ENCODE measurements at places on chromosomes 11 and 22. TPM values are rescaled to one million over a fixed set of nuclear protein-coding genes. Genes with fewer than 3 reads are reported as not detected.

DNA sequence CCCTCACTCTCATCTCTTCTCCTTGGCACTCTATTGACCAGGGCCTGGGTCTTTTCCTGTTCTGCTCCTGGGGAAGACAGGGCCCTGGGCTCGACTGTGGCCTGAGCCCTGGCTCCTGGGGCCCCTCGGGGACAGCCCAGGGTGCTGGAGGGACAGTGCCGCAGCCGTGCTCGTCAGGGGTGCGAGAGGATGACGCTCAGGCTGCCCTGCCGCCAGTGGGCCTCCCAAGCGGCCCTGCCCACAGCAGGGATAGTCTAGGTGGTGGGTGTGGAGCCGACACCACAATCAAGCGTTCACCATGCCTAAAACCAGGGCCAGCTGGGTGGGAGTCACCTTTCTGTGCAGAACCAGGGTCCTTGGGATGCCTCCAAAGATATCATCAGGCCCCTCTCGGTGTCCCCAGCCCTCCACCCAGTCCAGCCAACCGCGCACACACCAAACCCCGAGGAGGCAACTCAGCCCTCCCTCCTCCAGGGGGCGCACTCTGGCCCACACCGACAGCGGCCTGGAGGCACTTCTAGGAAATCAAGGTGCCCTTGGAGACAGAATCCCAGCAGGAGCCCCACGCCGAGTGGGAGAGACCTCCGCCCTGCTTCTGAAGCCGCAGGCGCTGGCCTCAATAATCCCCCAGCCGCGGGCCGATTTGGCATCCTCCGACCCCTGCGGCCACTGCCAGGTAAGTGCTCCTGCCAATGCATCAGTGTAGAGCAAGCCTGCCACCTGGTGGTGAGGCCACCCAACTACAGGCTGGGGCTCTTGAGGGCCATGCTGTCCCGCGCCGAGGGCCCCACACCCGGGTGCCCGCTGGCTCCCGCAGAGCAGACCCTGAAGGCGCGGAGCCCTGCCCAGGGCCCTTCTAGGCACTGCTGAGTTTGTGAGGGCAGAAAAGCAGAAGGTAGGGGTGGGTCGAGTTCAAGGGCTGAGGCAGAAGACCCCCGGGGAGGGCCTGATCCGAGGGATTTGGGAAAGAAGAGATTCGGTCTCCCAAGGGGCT lies 496.4 kb downstream of the BUD13 start:
- peak; percentile 62 for DNase-seq

DNA sequence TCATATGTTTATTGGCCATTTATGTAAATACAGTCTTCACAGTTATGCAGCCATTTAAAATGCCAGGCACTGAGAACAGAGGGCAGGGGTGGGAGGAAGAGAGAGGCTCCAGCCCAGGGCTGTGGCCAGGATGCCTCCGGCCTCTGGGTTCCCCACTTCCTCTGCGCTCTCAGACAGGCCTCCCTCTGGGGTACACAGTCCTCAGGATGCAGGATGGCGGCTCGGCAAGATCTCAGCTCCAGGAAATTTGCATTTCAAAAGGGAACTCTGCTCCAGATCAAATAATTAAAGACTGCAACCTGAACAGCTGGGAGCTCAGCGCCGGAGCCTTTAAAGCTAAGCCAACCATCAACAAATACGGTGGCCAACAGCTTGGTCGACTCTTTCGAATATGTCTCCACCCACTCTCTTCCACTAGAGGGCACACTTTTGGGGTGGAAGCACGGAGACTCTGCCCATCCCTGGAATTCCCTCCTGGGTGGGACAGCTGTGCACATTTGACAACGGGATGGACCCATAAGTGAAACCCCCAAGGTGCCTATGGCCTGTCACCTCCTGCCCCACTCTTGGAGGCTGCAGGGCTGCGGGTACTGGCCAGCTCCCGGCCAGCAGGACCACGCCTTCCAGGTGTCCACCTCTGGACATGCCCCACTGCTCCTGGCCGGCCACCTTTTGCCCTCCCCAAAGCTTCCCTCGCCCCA lies 1044.7 kb downstream of the BRD1 start:
- DNase-seq, result no peak

GRCh38 chr11:122036018-122036417 lies 80.0 kb downstream of the BLID start:
- no peak for DNase-seq

GRCh38 chr11:9362393-9362863 lies 22.0 kb upstream of the IPO7 start:
- DNase-seq, result no peak

Gene ASCC2
- total RNA-seq, result 30.9 TPM

Gene SLC25A18
- not detected for total RNA-seq

DNA sequence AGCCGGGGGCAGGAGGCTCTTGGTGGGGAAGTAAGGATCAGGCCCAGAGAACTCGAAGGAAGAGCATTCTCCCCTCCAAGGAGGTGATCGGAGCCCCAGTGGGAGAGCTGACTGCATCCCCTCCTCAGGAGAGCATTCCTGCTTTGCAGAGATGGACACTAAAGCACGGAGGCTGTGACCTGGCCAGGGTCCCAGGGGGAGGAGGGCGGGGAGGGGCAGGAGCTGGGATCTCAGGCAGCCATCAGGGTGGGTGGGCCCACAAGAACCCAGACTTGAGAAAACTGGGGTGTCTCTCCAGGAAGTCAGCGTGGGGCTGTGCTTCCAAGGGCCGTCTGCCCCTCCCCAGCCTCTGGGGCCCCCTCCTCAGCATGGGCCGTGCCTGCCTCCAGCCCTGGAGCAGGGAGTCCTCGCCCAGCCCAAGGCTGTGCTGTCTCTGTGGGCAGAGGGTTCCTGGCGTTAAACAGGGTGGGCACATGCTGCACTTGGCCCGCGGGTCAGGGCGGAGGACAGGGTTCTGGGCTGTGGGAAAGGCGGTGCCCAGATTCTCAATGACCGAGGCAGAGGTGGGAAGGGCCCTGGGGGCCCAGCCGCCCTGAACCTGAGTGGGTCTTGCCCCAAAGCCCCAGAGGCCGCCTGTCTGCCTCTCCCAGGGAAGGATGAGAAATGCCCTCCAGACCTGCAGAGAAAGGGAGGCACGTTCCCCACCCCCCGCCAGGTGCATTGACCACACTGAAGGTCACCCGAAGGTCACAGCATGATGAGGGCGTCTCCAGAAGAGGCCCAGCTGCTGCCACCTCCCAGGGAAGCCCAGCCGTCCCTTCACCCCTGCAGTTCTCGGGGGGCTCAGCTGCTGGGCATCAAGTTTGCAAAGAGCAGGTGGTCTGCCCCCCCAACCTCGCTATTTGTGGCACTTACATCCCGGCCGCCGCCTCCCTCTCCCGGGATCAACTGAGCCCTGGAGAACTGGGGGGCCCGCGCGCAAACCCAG lies 643 bp downstream of the CEND1 start:
- DNase-seq, result no peak

DNA sequence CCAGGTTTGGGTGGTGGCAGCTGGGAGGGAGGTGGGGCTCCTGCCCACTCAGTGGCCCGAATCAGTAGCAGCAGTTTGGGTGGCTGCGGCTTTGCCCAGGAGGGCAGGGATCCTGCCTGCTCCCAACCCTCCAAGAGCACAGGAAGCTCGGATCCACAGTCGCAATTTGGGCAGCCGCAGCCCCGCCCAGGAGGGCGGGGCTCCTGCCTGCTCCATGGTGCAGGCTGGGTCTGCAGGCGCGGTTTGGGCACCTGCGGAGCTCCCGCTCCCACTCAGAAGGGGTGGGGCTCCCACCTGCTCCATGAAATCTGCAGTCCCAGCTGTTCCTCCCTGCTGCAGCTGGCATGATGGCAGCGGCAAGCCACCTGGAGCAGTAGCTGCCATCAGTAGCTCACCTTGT lies 38.1 kb upstream of the CALCB start:
- no peak for DNase-seq

- no peak for DNase-seq
Observed at GRCh38 chr11:66894141-66894540, 37.3 kb downstream of the LRFN4 start.

GRCh38 chr11:49952091-49952490 lies at the start of gene OR4C13:
Gene OR4C13, plus strand, starts transcription at chr11:49952391. Its CDS starts 32 bp downstream, at chr11:49952423.
- no peak for DNase-seq

- peak; percentile 56 for DNase-seq
Observed at GRCh38 chr11:117145393-117145761, 1.3 kb downstream of the PAFAH1B2 start.

- no peak for DNase-seq
Observed at GRCh38 chr11:5608808-5609207, 12.4 kb downstream of the TRIM6 start.

- DNase-seq, result peak; percentile 65
Observed at GRCh38 chr22:38017272-38017920, 33.0 kb upstream of the SOX10 start.

- DNase-seq, result no peak
Observed at GRCh38 chr22:33465554-33465953, 407.4 kb upstream of the SYN3 start.

GRCh38 chr11:29009426-29009825 lies 901.2 kb downstream of the METTL15 start:
- DNase-seq, result no peak

DNA sequence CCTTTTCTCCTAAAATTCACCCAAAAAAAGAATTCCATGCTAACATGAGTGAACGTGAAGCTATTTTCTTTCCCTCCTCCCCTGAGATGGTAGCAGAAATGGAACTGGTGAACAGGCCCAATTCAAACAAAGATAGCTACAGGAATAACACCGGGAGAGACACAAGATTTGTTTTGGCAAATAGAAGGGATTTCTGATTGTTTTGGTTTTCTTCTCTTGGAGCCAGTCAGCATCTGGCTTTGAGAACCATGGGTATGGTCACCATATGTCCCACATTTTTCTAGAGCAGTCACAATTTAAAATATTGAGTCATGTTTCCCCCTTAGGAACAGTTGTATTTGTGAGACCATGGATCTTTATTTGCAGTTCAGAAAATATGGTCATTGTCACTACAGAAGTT lies 214.1 kb downstream of the FAM76B start:
- no peak for DNase-seq

DNA sequence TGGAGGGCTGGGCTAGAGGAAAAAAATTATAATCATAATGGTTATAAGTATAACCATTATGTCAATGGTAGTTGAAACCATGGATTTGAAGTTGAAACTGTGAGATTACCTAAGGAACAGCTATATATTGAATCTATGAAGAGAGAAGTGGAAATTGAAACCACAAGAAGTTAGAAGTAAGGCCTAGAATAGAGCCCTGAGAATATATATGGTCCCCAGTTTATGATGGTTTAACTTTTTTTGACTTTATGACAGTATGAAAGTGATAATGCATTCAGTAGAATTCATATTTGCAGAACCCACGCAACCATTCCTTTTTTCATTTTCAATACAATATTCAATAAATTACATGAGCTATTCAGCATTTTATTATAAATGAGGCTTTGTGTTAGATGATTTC lies 15.0 kb downstream of the AASDHPPT start:
- no peak for DNase-seq

DNA sequence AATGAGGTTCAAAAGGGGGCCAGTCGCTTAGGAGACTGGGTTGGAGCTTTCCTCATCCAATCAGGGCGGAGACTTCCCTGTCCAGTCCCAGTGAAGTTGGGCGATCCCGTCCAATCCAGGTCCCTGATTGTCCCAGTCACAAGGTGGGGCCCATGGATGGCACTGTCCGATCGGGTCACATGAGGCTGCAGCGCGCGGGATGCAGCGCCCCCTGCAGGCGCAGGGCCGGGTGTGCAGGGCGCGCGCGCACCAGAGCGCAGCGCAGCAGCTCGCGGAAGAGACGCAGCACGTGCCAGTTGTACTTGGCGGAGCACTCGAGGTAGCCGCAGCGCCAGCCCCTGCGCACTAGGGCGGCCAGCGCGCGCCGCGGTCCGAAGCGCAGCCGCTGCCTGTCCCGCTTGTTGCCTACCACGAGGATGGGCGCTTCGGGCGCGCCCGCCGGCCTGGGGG lies 2.3 kb downstream of the RASL10A start:
- peak; percentile 35 for DNase-seq

- DNase-seq, result no peak
Observed at GRCh38 chr11:70825893-70826540, 426.4 kb downstream of the SHANK2 start.

DNA sequence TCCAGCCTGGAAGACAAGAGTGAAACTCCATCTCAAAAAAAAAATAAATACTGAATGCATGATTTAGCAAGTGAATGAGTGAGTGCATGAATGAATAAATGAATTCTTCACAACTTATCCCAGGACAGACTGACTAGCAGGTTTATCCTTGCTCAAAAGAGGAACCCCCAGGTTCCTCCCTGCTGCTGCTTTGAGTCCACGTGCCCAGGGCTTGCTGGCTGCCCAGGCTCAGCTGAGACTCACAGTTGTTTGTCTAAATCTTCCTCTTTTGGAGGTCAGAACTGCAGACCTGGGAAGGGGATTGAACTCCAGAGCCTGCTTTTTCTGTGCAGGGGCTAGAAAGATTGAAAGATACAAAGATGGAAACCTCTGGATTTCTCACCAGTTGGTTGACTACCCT lies 117.4 kb upstream of the TMEM45B start:
- DNase-seq, result no peak

Gene NRGN
- total RNA-seq, result 16.4 TPM

DNA sequence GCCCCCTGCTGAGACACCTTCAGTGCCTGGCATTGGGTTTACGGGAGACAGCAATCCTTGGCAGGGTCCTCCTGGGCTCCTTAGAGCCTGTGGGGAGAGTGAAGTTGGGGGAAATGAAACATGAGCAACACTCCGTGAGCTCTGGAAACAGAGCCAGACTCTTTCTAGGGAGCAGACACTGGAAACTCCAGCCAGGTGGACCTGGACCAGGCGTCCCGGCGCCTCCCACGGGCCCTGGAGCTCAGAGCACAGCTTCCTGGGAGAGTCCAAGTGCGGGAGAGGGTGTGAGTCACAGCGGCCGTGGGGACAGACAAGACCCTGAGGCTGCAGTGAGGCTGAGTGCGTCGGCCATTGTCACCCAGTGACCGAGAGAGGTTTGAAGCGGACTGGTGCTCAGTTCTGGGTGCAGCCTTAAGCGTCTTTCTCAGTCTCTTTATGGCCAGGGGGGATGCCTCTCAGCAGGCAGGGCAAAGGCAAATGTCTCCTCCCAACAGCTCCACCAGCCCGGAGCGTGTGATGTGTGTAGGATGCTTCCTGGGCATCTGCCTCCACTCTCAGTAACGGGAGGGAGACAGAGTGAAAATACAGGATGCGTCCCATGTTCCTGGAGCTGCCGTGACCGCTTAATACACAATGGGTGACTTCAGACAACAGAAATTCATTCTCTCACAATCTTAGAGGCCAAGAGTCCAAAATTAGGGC lies 399.2 kb downstream of the SHANK2 start:
- no peak for DNase-seq

Gene TMEM191B
- total RNA-seq, result not detected

- no peak for DNase-seq
Observed at GRCh38 chr11:34633990-34634693, 13.2 kb downstream of the EHF start.

DNA sequence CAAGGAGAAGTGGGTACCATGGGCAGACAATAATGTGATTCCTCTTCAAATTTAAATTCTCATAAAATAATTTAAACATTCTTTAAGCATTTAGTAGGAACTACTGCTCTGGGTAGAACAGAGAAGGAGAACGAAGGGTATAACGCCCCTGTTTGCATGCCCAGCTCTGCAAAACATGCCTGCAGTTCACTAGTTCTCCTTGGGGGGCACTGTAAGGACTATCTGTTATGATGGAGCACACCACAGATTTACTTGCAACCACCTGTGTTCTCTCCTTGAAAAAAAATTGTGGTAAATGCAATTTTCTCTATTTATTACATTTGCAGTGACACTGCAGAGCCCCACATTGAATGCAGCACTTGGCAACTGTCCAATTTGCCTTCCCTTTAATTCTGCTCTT lies 100.3 kb downstream of the GUCY1A2 start:
- no peak for DNase-seq

Gene CHRM1
- 1.3 TPM for total RNA-seq

Gene TRIM48
- total RNA-seq, result not detected

GRCh38 chr22:21679383-21679782 lies 13.6 kb downstream of the PPIL2 start:
- no peak for DNase-seq

Gene MMP27
- not detected for total RNA-seq

Gene SCGB1C1
- not detected for total RNA-seq

GRCh38 chr11:15609445-15609844 lies 494.7 kb downstream of the INSC start:
- DNase-seq, result no peak

All from uterus (tissue), 4 donors.